Daoy (cell line): ENCODE measurements at places on chromosomes 7 and 10.
A peak's percentile ranks its signal among the peaks of the same experiment; 100 is the strongest.

DNA sequence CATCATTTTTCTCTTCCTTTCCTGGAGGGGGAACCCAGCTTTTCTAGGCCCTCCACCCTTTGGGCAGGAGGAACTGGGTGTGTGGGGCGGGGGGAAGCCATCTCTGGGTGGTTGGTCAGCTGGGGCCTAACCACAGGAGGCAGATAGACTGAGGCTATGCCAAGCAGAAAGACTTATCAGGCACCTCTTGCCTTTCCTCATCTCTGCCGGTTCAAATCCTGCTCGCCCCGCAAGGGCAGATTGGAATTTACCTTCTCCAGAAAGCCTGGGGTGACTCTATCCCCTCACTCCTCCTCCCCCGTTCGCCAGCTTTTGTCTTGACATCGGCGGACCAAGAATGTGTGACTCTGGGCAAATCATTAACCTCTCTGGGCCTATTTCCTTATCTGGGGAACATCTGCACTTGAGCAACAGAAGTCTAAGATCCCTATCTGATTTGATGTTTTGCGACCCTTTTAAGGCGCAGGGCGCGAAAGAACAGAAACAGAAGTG is 584 bp upstream of the GARS1 start:
- peak; percentile 56 for DNase-seq

DNA sequence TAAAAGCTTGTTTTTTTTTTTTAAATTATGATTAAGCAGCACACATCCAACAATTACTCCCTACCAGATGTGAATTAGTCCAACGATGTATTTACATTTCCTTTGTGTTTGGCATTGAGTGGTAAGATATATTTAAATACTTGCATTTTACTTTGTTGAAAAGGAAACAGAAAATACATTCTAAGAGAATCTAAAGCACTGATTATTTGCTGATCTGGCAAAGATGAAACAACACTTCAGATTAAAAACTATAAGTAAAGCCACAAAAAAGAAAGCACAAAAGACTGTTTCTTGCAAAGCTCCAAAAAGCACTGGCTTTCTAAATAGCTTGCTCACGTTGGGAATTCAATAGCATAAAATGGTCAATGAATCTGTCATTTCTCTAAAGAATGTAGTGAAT is 466.5 kb downstream of the PHTF2 start:
- no peak for DNase-seq

DNA sequence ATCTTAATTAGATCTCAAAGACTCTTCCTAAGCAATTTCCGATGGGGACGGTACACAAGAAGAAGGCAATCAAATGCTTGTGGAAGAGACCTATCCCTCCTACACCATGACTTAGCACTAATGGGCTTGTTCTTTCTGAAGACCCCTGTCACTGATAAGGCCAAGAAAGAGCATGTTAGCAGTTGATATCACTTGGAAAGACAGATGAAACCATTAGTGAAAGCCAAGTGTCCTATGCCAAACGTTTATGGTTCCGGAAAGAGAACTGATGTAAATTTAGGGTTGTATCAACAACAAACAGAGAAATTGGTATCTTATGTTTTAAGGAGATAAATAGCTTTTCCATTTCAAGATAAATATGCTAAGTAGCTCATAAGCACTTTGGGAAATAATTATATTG is 6.5 kb downstream of the UROS start:
- no peak for DNase-seq

DNA sequence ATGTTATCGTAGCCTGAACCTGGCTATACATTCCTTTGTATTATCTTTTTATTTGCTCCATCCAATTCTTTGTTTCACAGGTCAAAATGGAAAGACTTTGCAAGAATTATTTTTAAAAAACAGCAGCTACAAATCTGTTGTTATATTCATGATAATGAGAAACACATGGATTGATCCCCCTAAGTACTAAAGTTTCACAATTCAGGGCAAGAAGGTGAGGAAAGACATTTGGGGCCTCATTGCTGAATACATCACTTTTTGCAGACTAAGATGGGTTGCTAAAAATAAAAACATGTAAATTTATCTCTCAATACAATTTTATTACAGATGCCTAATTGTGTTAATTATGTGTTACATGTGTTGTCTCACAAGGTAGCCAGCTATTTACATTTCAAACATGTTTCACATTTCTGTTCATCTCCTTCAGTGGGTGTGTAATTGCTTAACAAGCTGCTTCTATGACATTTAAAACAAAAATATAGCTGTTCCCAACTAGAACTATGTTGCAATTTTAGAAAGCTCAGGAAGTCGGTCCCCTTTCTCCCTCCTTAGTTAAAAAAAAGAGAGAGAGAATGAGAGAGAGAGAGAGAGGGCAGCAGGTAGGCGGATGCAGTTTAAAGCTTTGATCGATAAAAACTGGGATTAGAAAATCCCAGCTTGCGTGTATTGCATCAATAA is 606.3 kb upstream of the FZD8 start:
- no peak for DNase-seq

GRCh38 chr10:45239642-45240041 is 75.8 kb downstream of the OR13A1 start:
- peak; percentile 21 for DNase-seq

DNA sequence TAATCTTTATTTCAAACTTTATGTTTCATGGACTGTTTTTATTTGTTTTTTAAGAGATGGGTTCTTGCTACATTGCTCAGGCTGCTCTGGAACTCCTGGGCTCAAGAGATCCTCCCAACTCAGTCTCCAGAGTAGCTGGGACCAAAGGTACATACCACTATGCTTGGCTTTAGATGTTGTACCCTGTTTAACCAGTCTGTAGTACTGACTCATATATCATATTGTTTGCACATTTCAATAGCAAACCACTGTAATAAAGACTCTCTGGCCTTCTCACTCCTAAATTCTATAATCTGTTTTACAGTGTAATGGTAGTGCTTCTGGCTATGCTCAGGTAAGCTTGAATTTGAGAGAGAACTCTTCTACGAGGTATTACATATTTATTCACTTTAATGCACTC is 413.6 kb upstream of the PCDH15 start:
- no peak for DNase-seq

DNA sequence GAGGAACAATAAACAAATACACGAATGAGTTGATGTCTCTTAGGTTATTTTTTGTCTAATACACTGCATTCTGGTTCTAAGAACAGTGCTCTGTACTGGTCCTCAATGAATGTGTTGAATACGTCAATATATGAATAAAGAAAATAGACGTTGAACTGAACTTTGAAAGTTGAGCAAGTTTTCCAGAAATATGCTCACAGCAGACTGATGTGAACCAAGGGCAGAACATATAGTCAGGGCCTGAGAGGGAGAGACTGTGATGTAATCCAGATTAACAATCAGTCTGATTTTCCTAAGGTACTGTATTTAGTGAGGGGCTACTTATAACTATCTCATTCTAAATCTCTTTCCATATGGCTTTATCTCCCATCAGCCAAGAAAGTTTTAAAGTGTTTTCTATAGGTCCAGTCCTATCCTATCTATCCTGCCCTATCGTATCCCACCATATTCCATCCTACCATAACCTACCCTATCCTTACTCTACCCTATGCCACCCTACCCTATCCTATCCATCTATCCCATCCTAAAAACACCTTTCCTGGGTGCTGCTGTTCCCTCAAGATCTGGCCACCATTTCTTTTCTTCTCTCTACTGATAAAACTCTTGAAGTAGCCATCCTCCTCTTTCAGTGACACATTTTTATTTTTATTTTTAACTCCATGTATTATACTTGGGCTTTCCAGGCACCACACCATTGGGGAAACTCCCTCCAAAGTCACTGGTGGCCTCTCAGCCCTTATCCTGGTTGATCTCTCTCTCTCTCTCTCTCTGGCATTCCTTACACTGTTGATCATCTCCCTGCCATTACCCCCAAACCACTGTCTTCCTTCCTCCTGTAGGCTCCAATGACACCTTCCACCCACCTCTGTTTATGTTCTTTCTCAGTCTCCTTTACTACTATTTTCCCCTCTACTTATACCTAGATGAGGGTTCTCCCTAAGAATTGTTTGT is 212.3 kb upstream of the SLC26A5 start:
- peak; percentile 65 for DNase-seq

DNA sequence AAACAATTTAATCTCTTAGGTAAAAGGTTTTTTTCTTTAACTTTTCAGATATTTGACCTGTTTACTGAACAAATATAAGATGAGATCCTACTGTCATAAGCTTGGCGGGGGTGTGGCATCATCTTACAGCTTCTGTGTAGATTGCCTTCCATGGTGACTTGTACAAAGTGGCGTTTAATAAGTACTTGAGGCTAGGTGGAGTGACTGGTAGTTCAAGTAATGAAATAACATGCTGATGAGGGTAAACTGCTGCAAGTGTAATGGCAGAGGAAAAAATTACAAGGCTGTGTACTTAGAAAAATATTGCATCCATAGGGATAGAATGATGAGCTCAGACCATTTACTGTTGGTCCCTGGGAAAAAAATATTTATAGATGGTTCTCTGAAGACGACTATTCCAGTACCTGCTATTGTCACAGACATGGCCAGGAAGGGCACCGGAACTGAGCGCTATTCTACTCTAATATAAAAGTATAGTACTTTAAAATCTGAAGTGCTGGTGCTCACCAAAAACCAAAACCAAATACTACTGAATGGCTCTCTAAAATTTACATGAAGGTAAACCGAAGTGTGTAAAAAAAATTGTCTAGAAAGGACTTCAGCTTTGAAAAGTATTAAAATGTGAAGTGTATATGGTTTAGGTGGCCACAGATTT is 42.4 kb downstream of the DNAH11 start:
- no peak for DNase-seq

DNA sequence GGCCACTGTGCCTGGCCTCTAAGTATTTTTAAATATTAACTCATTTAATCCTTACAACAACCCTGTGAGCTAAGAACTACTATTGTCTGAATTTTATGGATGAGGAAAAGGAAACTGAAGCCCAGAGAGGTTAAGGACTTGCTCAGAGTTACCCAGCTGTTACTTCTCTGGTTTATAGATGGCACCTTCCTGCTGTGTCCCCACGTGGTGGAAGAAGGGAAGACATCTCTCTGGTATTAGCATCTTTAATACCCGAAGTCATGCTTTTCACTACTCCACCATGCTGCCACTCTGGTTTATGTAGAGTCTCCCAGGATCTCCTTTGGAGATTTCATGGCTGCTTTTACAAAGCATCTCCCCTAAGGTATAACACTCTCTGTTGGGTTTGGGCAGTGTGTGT is 105.5 kb upstream of the MKLN1 start:
- DNase-seq, result no peak

DNA sequence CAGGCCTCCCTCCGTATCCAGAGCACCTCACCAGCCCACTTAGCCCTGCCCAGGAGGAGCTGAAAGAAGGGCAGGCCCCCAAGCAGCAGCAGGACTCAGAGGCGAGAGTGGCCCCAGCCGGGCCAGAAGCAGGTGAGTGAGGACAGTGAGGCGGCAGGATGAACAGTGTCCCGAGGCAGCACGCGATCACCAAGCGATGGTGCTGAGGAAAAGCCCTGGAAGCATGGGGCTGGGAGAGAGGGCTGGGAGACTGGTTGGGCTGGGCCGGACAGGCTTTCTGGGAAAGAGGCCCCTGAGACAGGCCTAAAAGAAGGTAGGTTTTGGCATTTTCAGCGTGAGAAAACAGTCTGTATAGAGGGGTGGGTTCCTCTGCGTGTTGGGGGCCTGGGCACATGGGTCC is 16.4 kb downstream of the ZNF783 start:
- DNase-seq, result no peak

GRCh38 chr7:155870334-155871180 is 58.3 kb upstream of the SHH start:
- no peak for DNase-seq

DNA sequence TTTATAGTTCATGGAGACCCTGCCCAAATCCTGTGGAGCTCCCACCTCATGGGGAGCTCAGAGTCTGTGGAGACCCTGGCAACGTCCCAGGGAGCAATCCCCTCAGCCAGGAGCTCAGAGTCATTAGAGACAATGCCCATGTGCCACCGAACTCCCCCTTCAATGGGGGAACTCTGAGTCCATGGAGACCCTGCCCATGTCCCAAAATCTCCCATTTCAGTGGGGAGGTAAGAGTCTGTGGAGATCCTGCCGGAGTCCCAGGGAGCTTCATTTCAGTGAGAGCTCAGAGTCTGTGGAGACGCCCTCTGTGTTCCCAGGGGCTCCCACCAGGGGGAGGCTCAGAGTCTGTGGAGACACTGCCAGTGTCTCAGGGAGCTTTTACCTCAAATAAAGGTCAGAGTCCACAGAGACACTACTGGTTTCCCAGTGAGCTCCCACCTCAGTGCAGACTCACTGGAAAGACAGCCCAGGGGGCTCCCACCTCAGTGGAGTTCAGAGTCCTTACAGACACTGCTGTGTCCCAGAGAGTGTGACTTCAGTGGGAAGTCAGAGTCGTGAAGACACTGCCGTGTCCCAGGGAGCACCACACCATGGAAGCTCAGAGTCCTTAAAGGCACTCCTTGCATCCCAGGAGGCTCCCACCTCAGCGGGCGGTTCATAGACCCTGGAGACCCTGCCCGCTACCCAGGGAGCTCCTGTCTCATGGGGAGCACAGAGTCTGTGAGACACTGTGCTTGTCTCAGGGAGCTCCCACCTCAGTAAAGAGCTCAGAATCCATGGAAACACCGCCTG is 5.0 kb downstream of the MYO1G start:
- DNase-seq, result peak; percentile 69

DNA sequence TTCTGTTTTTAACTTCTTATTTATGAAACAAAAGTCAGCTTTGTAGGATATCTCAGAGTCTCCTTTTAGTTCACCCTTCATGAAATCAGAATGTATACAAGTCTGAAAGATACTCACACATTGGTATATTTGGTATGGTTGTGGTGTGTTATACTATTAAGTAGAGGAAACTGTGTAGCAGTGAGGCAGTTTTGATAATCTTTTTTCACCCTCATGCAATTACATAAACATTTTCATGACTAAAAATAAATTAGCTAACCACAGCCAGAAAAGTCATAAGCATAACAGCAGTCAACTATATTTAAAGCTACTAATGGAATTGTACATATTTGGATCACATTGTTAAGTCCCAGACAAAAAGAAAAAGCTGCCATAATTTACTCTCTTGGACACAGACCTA is 62.1 kb downstream of the FAM185A start:
- no peak for DNase-seq

- no peak for DNase-seq
Observed at GRCh38 chr7:109284943-109285342, 715.3 kb downstream of the DNAJB9 start.
